ENCODE measurements at places on chromosomes 13 and 19.

DNA sequence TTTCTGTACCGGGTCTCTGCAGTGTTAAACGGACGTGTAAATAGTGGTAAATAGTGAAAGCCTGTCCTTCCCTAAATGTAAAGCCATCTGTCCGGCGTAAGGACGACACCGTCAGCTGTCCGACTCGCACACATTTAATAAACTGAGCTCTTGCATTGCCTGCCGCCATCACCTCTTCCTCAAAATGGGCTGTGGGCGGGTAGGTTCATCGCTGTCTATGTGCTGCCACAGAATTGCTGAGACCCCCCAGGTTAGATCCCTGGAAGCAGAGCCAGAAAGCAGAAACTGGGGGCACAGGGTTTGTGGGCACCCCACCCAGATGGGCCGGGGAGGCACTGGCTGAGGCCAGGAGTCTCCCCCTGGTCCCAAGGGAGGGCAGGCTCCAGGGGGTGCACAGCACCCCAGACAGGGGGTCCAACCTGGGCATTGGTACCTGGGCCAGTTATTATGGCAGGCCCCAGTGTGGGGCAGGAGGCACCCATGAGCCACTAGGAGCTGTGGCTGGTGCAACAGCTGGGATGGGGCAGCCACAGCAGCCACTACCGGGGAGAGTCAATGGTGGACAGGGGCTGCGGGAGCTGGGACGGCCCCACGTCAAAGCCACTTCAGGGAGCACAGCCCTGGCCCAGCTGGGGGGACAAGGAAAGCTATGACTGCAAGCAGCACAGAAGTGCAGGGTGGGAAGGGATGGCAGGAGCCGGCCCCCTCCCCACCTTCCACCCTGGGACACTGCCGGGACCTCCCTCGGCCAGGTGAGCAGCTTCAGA lies 5.7 kb downstream of the C19orf25 start:
- no peak for DNase-seq

- no peak for DNase-seq
Measured at GRCh38 chr19:57667228-57667627, 1.5 kb upstream of the ZSCAN4 start.

- no peak for DNase-seq
Measured at GRCh38 chr19:48113190-48113917, 2.7 kb upstream of the PLA2G4C start.

- no peak for DNase-seq
Measured at GRCh38 chr13:109655611-109656010, 130.8 kb downstream of the IRS2 start.

DNA sequence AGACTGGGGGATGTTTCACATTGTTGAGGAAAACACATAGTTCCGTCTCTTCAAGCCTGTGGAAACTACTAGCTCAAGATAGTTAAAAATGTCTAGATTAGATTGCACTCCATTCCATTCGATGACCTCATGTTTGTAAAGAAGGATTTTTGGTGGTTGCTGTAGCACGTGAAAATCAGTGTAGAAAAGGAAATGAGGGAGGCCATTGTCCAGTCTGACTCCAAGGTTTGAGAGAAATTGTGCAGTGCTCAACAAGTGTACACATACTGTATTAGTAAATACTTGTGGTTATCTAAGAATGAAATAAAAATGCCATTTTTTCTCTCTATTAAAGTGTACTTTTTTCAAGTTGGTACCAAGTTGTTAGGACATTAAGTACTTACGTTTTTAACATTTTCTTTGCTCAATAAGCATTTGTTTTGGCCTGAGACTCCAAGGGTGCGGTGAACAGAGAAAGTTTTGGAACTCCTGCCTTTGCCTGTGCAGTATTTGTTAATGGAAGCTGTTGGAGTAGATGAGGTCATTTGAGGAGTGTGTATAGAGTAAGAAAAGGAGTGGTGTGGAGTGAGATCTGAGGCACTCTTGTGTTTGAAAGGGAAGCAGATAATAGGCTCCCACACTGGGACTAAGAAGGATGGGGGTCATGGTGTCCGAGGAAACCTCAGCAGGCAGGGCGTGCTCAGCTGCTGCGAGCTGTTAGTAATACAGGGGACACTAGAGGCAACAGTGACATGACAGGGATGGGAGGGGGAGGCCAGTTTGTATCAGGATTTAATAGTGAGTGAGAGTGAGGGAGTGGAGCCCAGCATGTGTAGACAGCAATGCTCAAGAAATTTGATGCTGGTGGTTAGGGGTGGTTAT lies 4.4 kb downstream of the WASF3 start:
- DNase-seq: no peak
